ENCODE measurements at places on chromosomes 2 and 18.

DNA sequence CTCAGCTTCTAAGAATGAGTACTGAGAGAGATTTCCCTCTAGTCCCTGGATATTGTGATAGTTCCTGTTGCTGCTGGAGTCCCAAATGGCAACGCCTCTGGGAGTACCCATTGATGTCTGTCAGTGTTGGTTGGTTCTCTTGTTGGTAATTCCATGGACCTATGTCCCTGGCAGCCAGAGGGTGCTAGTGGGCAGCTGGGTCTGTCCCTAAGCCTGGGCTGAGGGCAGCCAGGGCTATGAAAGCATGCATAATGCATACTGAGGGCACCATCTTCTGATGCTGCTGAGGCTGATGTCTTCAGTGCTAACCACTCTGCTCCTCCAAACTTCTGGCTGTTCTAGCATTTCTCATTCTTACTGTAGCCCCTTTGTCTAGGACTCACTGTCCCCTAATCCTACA lies 35.9 kb downstream of the NABP1 start:
- no peak for DNase-seq

DNA sequence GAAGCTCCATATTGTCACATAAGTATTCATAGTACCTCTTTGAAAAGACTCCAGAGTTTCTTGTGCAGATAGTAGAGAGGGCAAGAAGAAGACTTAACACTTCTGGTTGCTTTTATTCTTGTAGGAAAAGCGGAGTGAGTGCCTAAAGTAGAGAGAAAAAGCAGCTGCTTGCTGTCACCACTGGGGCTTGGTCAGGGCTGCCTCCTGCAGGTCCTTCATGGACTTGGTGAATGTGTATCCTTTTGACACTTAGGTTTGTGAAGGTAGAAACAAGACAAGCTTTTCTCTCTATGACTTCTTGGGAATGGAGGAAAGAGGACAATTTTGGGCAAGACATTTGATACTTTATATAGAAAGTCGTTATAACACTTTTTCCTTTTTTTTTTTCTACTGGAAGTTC lies 312.8 kb upstream of the FANCL start:
- DNase-seq: no peak

GRCh38 chr2:37367984-37368383 lies 23.6 kb downstream of the QPCT start:
- DNase-seq: no peak

DNA sequence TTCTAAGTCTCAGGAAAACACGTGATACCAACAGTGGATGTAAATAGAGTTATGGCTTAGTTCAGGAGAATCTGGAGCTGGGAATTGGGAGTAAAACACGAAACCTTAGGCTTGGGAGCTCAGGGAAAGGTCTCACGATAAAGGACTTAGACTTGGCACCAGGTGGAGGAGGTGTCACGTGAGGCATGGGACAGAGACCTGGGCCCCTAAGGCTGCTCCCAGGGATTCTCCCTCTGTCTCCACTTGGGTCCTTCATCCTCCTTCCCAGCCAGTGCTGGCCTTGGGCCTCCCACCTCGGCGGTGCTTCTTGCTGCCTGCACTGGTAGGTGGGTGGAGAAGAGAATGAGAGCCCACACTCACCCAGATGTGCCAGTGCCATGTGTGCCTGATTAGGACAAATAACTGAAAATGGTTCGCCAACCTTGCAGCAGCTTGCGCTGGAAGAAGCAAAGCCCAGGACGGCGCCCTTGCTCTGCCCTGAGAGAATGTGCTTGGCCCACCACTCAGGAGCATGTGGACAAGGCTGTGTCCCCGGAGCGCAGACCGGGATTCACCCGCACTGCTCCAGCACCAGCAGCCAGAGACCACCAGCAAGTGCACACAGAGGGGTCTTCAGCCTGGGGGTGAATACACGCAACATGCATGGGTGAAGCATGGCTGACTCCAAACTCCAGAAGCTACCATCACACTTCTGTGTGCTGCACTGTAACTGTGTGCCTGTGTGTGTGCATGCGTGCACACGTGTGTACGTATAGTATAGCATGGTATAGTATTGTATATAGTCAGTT lies 48.1 kb downstream of the PSMG2 start:
- DNase-seq: no peak

DNA sequence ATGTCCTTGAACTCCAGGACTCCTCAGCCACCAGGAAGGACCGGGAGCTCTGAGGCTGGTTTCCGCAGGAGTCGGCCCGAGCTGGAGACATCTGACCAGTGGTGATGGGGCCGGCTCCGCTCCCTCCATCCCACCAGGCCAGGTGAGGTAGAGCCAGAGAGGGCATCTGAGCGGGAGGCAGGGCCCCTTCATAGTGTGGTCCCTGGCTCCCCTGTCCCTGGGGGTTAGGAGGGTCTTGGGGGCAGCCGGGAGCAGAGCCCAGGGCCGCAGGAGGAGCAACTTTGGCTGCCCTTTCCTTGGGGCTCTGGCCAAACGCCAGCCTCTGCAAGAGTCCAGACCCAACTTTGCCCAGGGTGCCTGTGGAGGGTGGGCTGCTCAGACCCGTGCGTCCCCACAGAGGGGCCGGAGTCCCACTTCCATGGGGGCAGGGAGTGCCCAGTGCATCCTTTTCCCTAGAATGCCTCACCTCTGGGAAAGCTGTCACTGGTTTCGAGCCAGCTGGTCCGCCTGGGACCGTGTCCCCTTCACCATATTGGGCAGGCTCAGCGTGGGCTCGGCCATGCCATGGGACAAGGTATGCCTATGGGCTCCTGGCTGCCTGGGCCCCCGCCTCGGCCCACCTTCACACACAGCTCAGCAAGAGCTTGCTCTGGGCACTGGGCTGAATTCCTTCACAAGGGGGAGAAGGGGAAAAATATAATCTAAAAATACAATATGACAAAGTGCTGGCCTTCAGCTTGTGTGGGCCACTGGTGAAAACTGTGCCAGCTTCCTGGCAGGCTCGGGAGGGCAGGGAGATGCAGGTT lies 148.6 kb downstream of the TWIST2 start:
- DNase-seq: no peak

GRCh38 chr18:64693766-64694165 lies 544.9 kb upstream of the LINC00305 start:
- DNase-seq: no peak
